ENCODE measurements at places on chromosomes 3 and 15.

GRCh38 chr15:52559022-52559421, 9.8 kb downstream of the ARPP19 start:
- no peak for ATAC-seq

DNA sequence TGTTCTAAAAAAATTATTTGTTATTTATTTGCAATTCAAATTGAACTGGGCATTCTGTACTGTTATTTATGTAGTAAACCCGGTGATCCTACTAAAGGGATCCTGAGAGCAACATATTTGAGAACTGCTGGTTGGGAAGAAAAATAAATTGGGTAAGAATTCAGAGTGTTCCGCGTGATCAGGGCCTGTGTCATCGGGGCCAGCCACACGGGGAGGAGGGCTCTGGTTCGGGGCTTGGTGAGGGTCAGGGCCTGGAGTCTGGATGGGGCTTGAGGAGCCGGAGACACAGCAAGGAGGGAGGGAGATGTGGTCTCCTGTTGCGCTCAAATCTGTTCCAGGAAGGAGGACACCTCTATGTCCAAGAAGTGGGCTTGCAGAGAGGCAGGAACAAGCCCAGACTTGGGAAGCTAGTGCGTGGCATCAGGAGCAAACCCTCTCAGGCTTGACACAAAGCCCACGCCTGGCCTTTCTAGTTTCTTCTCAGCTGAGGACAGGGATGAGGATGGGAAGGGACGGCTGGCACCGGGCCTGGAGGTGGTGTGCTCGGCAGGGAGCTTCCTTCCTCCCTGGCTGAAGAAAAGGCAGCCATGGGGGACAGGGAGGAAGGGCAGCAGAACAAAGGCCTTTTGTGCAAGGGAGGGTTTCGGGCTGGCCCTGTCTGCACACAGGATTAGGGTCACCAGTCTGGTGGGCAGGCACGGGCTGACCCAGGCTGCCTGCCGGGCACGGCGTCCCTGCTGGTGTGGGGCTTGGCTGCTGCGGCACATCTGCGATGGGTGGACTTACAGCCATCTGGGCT, 22.9 kb upstream of the FBLN2 start:
- ATAC-seq = no peak

- no peak for ATAC-seq
Observed at GRCh38 chr15:88394553-88395145, 72.5 kb downstream of the MRPL46 start.

DNA sequence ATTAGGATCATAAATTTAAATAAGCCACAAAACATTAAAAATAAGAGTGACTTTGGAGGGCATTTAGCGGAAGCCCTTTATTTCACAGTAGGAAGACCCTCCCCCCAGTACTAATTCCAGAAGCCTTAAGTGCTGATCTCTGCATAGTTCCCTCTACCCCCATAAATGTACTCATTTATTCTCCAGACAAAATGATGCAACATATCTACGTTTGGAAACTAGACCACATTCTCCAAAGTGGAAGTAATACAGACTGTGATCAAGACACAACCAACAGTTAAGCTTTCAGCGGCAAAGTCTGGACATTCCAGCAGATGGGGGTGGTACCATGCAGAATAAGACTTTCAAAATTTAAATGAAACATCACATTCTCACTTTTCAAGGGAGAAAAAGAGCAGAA, 44.8 kb upstream of the RPS17 start:
- no peak for ATAC-seq

DNA sequence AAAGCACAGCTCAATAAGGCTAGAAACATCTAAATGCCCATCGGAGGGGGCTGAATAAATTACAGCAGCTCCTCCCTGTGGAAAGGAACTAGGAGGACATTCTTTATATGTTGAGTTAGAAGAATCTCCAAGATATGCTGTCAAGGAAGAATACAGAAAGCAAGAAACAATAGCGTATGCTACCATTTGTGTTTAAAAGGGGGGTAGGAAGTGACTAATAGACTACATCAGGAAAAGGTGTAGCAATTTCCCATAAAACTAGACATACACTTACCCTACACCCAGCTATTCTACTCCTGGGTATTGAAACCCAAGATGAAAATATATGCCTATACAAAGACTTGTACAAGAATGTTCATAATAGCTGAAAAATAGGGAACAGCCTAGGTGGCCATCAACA, 21.6 kb downstream of the SEC61A1 start:
- ATAC-seq = no peak

- no peak for ATAC-seq
Observed at GRCh38 chr3:13028010-13028821, 45.0 kb downstream of the IQSEC1 start.

GRCh38 chr15:89326316-89326715, 8.3 kb downstream of the POLG start:
- ATAC-seq = no peak
